ACHN (cell line): ENCODE measurements at places on chromosomes 6 and 20.
A peak's percentile ranks its signal among the peaks of the same experiment; 100 is the strongest.

- DNase-seq, result no peak
These were observed 162.1 kb downstream of the AIG1 start for GRCh38 chr6:143222801-143223231.

DNA sequence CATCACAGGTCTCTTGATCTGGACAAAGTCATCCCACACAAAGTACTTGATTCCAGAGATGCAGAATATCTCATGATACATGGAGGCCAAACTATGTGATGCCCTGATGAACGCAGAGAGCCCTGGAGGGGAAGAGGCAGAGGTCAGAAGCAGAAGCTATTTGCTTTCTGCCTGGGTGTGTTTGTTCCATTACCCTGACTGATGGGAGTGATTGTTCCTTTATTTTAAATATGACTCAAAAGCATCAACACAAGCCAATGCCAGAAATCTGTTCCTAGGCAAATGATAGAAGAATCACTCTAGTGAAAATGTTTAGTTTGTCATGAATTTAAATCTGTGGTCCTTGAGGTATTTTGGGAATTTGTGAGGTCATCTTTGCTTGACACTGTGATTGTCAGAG lies 54.7 kb upstream of the GGTLC1 start:
- no peak for DNase-seq

DNA sequence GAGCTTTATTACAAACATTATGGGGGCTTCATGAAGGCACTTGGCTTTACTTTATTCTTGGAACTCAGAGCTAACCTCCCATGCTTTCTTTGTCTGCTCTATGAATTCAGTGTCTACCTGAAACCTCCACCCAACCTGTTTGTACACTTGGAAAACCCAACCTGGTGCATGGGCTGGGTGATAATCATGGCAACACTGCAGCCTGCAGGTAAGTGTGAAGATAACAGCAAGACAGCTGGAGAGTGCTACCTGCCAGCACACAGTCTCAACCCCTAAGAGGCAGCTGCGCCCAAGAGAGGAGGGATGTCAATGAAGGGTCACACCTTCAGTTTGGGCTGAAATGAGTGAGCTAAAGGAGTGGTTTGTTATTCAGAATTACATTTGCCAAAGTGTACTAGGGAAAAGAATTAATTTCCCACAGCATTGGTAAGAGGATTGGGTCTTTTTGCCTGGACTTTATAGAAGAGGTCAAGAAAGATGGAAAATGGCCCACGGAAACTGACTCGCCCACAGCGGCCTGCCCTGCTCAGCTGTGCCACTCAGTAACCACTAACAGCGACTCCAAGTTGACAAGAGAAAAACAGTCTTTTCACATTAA lies 24.4 kb downstream of the FOXQ1 start:
- DNase-seq, result peak; percentile 58

- peak; percentile 41 for DNase-seq
These were observed 13.2 kb downstream of the TMEM74B start for GRCh38 chr20:1171461-1172093.

GRCh38 chr6:167275436-167275835 lies 15.7 kb upstream of the UNC93A start:
- DNase-seq, result no peak

- DNase-seq, result no peak
These were observed 308.3 kb downstream of the LAMA2 start for GRCh38 chr6:129191235-129191634.

DNA sequence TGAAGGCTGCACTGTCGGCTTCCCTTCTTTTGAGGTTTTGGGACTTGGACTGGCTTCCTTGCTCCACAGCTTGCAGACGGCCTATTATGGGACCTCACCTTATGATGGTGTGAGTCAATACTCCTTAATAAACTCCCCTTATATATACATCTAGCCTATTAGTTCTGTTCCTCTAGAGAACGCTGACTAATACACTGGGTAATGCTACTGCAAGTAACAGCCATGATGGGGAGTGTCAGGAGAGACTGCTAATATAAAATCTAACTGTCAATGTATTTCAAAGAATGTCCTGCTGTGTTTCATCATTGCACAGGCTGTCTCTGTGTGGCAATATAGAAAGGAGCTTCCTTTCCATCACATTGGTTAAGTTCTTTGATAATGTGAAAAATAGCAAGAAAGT lies 57.7 kb upstream of the UST start:
- DNase-seq, result no peak

DNA sequence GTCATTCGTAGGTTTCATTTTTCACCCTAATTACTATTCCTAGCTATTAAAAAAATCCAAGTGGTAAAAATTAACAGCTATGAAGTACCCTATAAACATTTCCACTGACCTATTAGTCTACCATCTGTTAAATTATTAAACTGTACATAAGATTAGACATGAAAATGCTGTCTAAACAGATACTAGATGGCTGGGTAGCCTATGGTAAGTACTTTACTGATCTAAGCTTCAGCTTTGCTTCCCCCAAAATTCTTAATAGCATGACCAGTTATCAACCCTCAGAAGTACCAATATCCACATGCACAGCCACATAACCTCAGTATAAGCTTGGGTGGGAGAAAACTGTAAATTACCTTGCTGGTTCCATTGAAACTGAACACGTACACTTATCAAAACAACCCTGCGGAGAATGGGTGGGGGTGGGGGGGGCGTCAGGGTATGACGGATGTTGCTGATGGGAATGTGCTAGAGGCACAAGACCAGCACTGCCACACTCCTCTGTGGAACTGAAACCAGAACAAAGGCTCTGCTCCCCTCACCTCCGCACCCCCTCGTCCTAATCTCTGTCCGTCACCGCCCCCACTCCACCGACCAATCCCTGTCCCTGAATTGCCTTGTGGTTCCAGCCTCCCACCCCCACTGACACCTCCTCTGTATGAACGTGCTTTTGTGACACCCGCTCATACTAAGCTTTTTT lies 45.3 kb downstream of the B4GALT5 start:
- no peak for DNase-seq
